ENCODE measurements at places on chromosomes 7 and 10. TPM values are rescaled to one million over a fixed set of nuclear protein-coding genes. Genes with fewer than 3 reads are reported as not detected.

The PLAU gene
- 18.2 TPM for total RNA-seq

- DNase-seq = no peak
- no peak overlapping the region for H3K4me3 ChIP-seq
- H3K27ac ChIP-seq = no peak overlapping the region
- H3K27me3 ChIP-seq = no peaks in the 10 kb centered on the region
- peaks cover 28% of the 10 kb centered on the region for H3K36me3 ChIP-seq
- H3K4me1 ChIP-seq = peaks cover 5% of the 10 kb centered on the region
Measured at GRCh38 chr10:805620-806305, 116.3 kb upstream of the DIP2C start.

- DNase-seq = no peak
- no peaks in the 10 kb centered on the region for H3K4me1 ChIP-seq
- no peaks in the 10 kb centered on the region for H3K36me3 ChIP-seq
- H3K4me3 ChIP-seq = no peak overlapping the region
- H3K27ac ChIP-seq = no peak overlapping the region
Measured at GRCh38 chr7:140494867-140495266, 15.6 kb upstream of the MKRN1 start.

DNA sequence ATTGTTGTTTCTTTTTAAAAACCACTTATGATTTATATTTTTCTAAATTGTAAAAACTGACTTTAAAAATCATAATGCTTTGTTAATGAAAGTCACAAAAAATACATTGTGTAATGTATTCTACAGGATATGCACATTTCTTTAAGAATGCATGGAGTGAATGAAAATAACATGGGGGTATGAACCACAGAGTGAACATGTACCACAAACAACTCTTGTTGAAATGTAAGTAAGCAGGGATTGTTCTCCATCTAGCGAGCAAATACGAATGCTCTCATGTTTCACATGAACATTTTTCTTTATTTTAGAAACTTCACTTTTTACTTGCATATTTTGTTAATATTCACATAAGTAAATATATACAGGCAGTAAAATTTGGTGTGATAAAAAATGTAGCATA, 35.6 kb upstream of the LAMB4 start:
- no peak for DNase-seq
- no peaks in the 10 kb centered on the region for H3K27me3 ChIP-seq
- H3K4me1 ChIP-seq = no peaks in the 10 kb centered on the region
- no peak overlapping the region for H3K4me3 ChIP-seq

DNA sequence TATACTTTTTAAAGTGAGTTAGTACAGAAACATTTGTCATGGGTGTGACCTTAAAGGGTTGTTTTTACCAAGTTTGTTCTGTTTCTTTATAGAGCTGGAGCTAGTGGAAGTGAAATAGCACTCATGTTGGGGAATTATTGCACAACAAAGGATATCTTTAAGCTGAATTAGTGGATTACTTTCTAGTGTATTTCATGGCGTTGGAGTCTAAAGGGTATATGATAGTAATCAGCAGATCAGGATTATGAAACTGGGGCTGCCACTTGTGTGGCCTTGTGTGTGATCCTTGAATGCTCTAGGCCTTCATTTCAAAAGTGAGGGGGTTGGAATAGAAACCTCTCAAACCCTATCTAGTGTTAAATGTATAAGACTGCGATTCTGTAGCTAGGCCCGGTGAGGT, 123.6 kb downstream of the LYZL1 start:
- no peak for DNase-seq
- H3K36me3 ChIP-seq = peaks cover 8% of the 10 kb centered on the region
- H3K27ac ChIP-seq = peak overlapping the region; percentile 66
- H3K4me1 ChIP-seq = peaks cover 53% of the 10 kb centered on the region
- peak overlapping the region; percentile 1 for H3K4me3 ChIP-seq
- no peaks in the 10 kb centered on the region for H3K27me3 ChIP-seq

All from vagina (tissue), 2 donors.